ENCODE measurements at places on chromosomes 2 and 18. TPM values are rescaled to one million over a fixed set of nuclear protein-coding genes. Genes with fewer than 3 reads are reported as not detected.
A peak's percentile ranks its signal among the peaks of the same experiment; 100 is the strongest.

DNA sequence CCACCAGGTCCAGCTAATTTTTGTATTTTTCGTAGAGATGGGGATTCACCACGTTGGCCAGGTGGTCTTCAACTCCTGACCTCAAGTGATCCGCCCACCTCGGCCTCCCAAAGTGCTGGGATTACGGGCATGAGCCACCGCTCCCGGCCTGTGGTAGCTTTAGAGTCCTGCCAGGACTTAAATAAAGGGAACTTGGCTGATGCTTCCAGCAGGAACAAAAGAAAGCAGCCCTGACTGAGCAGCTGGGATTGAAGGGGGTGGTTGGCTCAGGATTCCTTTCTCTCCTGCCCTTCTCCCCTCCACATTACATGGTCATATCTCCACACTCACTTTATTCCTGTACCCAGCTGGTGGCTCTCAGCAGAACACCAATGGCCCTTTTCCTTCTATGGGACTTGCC, 20.0 kb downstream of the EFHD1 start:
- no peak for DNase-seq

DNA sequence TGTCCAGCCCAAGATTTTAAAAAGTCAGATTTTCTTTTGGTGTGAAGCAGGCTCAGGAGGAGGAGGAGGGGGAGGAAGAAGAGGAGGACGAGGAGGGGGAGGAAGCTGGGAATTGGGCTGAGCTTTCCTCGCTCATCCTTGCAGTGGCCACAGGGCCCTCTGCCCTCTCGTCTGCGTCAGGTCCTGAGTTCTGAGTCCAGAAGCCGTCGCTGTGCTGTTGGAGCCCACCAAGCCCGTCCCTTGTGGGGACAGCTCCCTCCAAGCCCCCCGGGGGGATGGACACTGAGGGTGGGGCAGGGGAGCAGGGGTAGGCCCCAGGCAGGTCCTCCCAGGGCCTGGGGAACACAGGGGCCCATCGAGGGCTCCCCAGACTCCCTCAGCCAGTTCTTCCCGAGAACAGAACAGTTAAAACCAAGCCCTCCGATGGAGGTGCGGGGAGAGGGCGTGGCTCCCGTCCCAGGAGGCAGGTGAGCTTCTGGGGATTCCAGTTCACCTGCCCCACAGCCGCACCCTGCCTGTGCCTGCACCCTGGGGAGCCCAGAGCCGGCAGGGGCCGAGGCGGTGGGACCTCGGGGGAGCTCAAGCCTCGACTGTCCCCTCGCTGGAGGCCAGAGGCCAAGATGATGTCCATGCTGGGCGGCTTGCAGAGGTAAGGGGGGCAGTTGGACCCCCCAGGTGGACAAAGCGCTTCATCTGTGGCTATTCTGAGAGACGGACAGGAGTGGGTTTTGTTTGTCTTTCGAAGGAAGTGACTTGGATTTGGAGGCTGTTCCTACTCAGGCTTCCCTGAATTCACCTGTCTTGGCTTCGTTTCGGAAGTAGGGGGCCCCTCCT, at the start of gene GAL3ST2:
GAL3ST2 (plus strand) TSS at position 487 of the 834 bp plus-strand sequence; CDS start at position 621, 134 bp downstream.
- DNase-seq: peak; percentile 25

DNA sequence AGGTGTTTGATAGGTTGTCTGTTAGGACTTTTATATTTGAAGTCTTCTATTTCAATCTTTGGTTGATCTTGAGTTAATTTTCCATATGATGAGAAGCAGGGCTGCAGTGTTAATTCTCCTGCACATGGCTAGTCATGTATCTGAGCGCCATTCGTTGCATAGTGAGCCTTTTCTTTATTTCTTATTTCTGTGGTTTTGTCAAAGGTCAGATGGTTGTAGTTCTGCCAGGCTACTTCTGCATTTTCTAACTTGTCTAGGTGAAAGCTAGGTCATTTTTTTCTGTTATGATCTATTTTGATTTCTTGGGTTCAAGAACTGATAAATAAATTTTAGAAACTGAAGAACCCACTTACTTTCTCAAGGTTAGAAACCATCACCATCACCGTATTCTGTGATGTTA, 56.7 kb downstream of the CCDC74A start:
- no peak for DNase-seq

DNA sequence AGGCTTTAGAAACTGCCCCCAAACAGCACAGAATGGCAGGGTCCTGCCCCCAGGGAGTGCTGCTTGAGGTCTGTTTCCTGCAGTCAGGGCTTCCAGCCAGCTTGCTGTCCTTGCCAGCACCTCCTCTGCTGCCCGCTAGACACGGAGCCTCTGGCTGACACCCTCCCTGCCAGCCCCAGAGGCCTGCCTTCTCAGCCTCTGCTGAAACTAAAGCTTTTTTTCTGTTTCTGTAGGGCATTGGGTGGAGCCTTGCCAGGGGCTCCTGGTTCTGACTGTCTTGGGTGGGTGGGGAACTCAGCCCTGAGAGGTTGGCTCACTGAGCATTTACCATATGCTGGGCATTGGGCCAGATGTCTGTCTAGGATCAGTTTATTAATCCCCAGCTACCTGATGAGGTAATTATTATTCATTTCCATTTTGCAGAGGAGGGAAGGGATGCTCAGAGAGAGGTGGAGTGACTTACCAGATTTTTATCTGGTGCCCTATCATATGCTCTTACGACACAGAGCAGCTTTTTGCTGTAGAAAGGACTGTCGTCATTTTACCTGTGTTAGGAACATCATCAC, 35.4 kb downstream of the INPP4A start:
- DNase-seq: peak; percentile 81

GRCh38 chr2:144414324-144414845, 105.5 kb downstream of the ZEB2 start:
- DNase-seq: no peak

- no peak for DNase-seq
These were observed 39.5 kb downstream of the ADNP2 start for GRCh38 chr18:80148326-80149199.

- no peak for DNase-seq
These were observed 16.3 kb upstream of the IL1RN start for GRCh38 chr2:113111121-113111520.

DNA sequence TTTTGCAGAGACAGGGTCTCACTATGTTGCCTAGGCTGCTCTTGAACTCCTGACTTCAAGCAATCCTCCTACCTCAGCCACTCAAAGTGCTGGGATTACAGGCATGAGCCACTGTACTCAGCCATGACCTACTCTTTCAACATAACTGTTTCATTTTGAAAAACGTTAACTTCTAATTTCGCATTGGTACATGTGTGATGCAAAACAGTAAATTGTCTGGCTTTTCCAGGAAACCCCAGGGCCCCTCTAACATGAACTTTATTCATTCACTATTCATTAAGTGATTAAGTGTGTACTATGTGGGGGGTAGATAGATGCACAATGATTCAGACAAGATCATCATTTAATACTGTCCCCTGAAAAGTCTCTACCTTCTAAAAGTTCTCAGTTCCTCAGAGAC, 364.9 kb downstream of the SS18 start:
- no peak for DNase-seq

- no peak for DNase-seq
These were observed 68.4 kb downstream of the KIAA2012 start for GRCh38 chr2:202141329-202141947.

- DNase-seq: no peak
These were observed 3.6 kb downstream of the ACP1 start for GRCh38 chr2:268323-268722.

DNA sequence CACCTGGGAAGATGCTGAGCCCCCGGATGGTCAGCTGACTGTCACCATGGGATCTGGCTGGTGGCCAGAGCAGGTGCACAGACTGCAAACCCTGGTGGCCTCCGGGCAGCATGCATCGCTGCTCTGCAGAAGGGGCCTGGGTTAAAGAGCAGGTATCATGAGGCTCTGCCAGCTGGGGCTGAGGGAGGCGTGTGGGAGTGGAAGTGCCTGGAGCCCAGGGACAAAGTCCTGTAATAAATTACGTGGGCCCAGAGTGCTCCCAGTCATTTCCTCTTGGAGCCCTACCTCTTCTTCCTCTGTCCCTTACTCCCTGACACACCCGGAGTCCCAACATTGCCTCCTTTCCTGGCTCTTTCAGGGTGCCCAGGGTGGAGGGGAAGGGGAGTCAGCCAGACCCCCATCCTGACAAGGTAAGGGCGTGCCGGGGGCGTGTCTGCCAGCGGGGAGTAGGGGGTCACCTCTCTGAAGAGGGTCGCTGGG, at the start of gene MYO7B:
MYO7B (plus strand) TSS at position 262 of the 480 bp plus-strand sequence. CDS start 24,040 bp downstream, outside the sequence.
- no peak for DNase-seq

DNA sequence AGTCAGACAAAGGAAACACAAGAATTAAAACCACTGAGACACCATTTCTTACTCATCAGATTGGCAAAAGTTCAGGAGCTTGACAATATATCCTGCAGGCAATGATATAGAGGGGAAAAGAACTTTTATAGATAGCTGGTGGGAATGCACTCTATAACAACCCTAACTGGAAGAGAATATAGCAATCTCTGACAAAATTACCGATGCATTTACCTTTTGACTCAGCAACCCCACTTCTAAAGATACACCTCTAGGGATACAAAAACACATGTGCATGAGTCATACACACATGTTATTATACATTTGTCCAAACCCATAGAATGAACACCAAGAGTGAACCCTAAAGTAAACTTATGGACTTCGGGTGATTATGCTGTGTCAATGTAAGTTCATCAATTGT, 79.4 kb upstream of the SRD5A2 start:
- DNase-seq: no peak

- DNase-seq: peak; percentile 26
These were observed 8.3 kb upstream of the KLHL30 start for GRCh38 chr2:238130111-238130695.

DNA sequence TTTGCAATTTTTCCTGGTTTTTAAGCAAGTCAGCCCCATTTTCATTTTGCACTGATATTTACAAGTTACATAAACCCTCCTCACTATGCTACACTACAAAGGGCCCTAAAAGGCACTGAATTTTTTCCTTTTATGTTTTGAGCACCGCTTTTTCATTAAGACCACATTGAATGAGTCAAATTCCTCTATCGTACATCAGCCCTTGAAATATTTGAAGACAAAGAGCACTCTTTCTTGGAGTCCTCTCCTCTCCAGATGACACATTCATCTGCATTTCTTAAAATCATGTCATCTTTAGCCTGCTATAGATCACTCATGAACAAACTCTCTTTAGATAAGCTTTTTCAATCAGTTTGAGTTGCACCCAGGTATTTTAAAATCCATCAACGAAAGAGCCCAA, 306.6 kb upstream of the SOX11 start:
- no peak for DNase-seq

- DNase-seq: no peak
These were observed 20.0 kb upstream of the CAVIN2 start for GRCh38 chr2:191866675-191867506.

DNA sequence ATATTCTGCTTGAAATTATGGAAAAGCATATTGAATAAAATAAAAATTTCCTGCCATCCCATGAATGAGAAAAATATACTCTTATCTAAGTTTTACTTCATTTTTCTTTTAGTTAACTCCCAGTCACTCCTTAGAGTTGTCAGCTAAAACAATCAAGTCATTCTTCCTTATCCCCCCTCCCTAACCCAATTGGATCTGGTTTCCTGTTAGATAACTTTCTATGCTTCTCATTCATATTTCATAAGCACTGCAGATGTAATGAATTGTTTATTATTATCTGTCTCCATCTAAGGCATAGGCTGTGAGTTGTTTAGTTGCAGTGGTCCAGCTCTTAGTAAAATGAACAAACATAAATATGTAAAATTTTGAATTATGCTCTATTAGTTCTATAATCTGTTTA, 244.0 kb upstream of the GCFC2 start:
- DNase-seq: no peak

GRCh38 chr2:2484301-2484700, 153.2 kb upstream of the MYT1L start:
- DNase-seq: no peak

GRCh38 chr18:69978732-69979715, 31.4 kb upstream of the CD226 start:
- DNase-seq: no peak

GRCh38 chr2:182666674-182667314, 49.3 kb upstream of the DNAJC10 start:
- DNase-seq: no peak

- no peak for DNase-seq
These were observed 22.8 kb upstream of the DAW1 start for GRCh38 chr2:227848586-227848985.

- DNase-seq: no peak
These were observed 146.1 kb downstream of the MTX2 start for GRCh38 chr2:176415174-176415895.

GRCh38 chr2:140759426-140760156, 1371.2 kb downstream of the LRP1B start:
- no peak for DNase-seq

DNA sequence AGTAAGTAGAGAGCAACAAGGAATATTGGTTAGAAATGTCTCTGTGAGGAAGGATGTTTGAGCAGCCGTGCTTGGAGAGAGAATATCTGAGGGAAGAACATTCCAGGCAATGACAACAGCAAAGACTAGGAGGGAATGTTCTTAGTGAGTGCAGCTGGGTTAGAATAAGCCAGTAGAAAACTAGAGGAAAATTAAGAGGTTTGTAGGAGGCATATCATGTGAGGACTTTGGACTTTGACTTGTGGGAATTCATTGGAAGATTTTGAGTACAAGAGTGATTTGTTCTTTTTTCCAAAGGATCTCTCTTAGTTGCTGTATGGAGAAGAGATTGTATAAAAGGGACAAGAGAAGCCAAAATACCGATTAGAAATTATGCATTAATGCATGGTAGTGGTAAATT, 47.2 kb downstream of the PPM1B start:
- DNase-seq: no peak

- no peak for DNase-seq
These were observed 25.3 kb downstream of the BABAM2 start for GRCh38 chr2:27915874-27916273.

DNA sequence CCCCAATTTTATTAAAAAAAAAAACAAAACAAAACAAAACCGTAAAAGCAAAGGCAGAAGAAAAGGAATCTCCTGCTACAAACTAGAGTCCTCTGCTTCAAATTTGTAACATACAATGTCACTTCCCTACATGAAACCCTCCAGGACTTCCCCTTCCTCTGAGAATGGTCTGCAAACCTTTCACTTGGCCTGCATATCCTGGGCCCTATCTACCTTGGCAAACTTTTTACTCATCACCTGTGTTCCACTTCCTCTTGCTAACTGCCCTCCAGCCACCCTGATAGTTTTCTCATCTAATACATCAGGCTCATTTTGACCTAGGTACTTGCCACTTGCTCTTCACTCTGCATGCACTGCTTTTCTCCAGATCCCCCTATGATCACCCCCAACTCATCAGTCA, 255.5 kb downstream of the ETAA1 start:
- no peak for DNase-seq

- no peak for DNase-seq
These were observed 1202.8 kb downstream of the CNTNAP5 start for GRCh38 chr2:125227843-125228392.

Gene NR4A2
- 1.4 TPM for total RNA-seq

Gene ACOXL
- total RNA-seq: 0.10 TPM

Gene FHOD3
- 347 TPM for total RNA-seq

Gene RAB17
- 3.2 TPM for total RNA-seq

Gene RAB6C
- total RNA-seq: 0.25 TPM

Gene LNPK
- total RNA-seq: 37.2 TPM

Gene SERPINB12
- not detected for total RNA-seq

Gene MPHOSPH10
- 18.2 TPM for total RNA-seq

Gene ITGB6
- 4.4 TPM for total RNA-seq

Gene TEX44
- total RNA-seq: not detected

Gene TUBA3E
- total RNA-seq: 60.2 TPM

Gene CTAGE1
- total RNA-seq: not detected

Gene CSRNP3
- 4.2 TPM for total RNA-seq

Gene DSG1
- total RNA-seq: 0.77 TPM

Gene VIL1
- total RNA-seq: not detected

Gene REG3G
- not detected for total RNA-seq

All from left ventricle myocardium superior (tissue), 1 donor.